CD4-positive, alpha-beta T cell treated with Interleukin-10 for 1 hour (primary cell): ENCODE measurements at places on chromosomes 6 and 20.

DNA sequence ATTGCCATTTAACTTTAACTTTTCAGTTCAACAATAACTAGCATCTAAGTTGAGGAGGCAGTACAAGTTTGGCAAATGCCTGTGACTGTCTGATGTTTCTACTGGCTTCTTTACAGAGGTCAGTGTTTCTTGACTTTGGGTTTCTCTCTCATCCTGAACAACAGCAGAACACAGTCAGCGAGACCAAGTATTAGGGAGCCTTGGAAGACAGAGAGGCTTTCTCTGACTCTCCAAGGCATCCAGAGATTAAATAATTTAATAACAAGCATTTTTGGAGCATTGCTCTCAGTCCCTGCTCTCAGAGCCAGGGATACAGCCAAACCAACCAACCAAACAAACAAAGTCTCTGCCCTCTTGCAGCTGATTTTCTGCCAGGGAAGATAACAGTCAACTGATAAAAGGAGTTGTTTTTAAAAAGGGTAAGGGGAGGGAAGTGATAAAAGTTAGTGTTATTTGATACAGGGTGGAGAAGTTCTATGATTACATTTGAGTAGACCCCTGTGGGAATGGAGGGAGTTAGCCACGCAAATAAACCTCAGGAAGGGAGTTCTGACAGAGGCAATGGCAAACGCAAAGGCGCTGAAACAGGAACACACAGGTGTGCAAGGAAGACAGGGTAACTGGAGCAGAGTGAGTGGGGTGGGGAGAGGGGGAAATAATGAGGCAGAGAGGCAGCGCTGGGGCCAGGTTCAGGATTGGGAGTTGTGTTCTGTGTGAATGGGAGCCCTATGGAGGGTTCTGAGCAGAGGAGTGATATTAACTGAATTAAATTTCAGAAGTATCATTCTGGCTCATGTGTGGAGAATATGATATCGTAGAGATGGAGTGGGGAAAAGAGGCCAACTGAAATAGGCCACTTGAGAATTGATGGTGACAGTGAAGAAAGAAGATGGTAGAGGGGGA is 55.2 kb downstream of the SEL1L2 start:
- DNase-seq: no peak

- DNase-seq: peak; percentile 31
Measured at GRCh38 chr6:150491131-150491810, 108.4 kb upstream of the PLEKHG1 start.

- DNase-seq: no peak
Measured at GRCh38 chr20:39210341-39211036, 248.3 kb downstream of the DHX35 start.

- DNase-seq: no peak
Measured at GRCh38 chr20:36277546-36277945, 28.6 kb upstream of the DLGAP4 start.

DNA sequence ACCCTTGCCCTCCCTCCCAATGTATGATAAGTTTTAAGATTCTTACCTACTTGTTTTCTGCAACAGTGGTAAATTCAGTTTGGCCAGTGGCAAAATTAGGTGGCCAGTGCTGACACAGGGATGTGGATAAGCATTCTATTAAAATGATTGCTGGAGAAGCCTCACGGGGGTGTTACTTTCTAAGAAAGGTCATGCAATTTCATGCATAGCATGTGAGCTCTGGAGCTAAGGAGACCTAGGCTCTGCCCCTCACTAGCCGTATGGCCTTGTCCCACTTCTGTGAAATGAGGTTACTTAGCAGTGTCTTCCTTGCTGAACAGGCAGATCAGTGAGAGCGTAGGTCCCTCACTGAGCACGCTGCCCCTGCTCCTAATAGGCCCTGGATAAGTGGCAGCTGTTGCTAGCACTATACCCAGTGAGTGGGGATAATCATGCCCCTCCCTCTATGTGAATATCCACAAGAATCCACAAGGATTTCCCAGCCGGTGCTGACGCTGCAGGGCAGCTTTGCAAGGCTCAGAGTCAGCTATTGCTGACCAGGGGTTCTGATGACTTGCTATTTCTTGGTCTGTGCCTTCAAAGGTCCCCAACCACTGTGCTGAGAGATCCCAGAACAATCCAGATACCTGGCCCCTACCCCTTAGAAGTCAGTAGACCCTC is 86.5 kb upstream of the MRPS10 start:
- DNase-seq: no peak

DNA sequence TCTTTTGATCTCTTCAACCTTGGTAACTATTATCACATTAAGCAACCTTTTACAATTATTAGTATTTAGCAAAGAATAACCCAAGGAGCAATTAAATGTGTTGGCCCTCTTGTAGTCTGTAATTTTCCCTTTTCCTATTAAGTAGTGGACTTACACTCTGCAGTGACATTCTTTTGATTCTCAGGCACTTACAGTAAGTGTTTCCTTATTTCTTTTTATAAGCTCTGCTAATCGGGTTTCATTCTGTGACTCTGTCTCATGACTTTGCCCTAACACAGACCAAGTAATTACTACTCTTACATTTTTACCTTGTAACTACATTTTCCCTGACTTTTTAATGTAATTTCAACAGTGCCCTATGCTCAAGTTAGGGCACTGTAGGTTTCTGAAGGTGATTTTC is 104.0 kb upstream of the EPHA7 start:
- DNase-seq: no peak

GRCh38 chr20:25623225-25623735 is 534 bp downstream of the NANP start:
- DNase-seq: peak; percentile 32

DNA sequence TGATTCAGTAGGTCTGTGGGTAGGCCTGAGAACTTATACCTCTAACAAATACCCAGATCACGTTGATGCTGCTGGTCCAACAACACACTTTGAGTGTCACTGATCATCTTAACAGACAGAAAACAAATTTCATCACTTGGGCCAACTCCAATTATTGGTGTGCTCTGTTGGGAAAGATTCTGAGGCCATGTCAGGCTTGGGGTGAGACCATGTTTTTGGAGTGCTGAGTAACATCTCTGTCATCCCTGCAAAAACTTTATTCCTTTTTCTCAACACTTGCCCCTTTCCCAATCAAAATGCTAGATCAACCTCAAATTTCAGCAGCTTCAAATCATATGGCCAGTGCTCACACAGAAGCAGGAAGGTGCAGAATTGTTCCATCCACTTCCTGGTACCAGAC is 108.8 kb upstream of the TENT5A start:
- no peak for DNase-seq

- DNase-seq: no peak
Measured at GRCh38 chr6:7891078-7891872, 19.3 kb downstream of the TXNDC5 start.

GRCh38 chr20:13349235-13349604 is 128.1 kb downstream of the ISM1 start:
- no peak for DNase-seq

GRCh38 chr20:1896484-1897258 is 1.5 kb downstream of the SIRPA start:
- no peak for DNase-seq

GRCh38 chr6:101588343-101588742 is 194.8 kb downstream of the GRIK2 start:
- no peak for DNase-seq

- no peak for DNase-seq
Measured at GRCh38 chr6:54013966-54014365, 97.3 kb upstream of the MLIP start.

DNA sequence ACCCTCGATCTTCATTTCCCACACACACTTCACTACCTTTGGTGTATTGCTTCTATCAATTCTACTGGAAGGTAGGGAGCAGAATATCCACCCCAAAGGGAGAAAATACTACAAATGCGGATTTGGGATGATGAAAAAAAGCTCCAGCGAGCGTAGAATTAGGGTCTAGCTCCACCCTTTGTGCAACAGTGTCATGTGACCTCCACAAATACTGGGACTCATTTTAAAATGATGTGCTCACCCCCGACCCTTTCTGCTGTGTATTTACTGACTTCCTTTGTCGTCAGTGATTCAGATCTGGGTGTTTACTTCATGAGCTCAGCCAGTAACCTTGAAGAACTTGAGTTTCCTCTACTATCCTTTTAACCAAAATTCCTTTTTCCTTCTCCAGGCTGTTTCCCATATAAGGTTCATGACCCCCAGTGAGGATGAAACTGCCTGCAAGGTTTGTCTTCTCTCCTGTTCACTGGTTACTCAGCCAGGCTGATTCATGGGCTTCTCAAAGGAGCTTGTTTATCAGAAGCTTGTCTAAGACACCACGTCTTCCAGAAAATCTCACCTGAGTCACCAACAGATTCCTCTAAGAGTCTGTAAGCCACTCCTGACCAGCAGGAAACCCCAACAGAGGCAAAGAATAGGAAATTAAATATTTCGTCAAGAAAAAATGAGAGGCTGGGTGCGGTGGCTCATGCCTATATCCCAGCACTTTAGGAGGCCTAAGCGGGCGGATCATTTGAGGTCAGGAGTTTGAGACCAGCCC is 39.6 kb upstream of the PAX1 start:
- no peak for DNase-seq

DNA sequence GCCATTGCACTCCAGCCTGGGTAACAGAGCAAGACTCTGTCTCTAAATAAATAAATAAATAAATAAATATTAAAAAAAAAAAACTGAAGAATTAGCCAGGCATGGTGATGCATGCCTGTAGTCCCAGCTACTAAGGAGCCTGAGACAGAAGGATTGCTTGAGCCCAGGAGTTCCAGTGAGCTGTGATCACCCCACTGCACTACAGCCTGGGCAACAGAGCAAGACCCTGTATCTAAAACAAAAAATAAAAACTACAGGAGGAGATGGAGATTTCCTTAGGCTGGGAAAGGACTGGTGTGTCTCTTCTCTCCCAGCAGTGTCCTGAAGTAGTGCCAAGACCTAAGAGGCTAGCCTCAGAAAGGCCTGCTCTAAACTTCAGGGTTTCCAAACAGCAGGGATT is 8.1 kb upstream of the GTF3C6 start:
- no peak for DNase-seq
